ENCODE measurements at places on chromosomes 2 and 18.

GRCh38 chr2:119468154-119468955 is 36.7 kb downstream of the TMEM37 start:
- DNase-seq = no peak

- DNase-seq = no peak
Measured at GRCh38 chr18:24136967-24137373, 1.9 kb upstream of the CABYR start.

GRCh38 chr2:138622613-138623012 is 121.0 kb downstream of the SPOPL start:
- DNase-seq = no peak

GRCh38 chr2:37582481-37583220 is 88.8 kb downstream of the CDC42EP3 start:
- DNase-seq = no peak

Data from kidney capillary endothelial cell (primary cell).